ENCODE measurements at places on chromosomes 1 and 21.

GRCh38 chr1:56901716-56902115 is 47.1 kb downstream of the C8A start:
- DNase-seq: no peak

DNA sequence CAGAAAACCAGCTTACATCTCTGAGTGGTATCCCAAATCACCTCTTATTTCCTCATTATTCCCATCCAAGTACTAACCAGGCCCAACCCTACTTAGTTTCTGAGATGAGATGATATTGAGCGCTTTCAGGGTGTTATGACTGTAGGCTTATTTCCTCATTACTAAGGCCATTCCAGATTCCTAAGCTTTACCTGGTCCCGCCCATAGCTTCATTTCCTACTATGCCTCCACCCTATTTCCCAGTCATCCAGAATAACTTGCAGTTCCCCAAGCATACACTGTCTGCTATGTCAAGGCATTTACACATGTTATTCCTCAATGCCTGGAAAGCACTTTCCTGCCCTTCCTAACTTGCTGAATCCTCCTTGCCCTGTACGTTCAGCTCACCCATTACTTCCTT is 79.3 kb upstream of the SPAG17 start:
- DNase-seq: no peak

DNA sequence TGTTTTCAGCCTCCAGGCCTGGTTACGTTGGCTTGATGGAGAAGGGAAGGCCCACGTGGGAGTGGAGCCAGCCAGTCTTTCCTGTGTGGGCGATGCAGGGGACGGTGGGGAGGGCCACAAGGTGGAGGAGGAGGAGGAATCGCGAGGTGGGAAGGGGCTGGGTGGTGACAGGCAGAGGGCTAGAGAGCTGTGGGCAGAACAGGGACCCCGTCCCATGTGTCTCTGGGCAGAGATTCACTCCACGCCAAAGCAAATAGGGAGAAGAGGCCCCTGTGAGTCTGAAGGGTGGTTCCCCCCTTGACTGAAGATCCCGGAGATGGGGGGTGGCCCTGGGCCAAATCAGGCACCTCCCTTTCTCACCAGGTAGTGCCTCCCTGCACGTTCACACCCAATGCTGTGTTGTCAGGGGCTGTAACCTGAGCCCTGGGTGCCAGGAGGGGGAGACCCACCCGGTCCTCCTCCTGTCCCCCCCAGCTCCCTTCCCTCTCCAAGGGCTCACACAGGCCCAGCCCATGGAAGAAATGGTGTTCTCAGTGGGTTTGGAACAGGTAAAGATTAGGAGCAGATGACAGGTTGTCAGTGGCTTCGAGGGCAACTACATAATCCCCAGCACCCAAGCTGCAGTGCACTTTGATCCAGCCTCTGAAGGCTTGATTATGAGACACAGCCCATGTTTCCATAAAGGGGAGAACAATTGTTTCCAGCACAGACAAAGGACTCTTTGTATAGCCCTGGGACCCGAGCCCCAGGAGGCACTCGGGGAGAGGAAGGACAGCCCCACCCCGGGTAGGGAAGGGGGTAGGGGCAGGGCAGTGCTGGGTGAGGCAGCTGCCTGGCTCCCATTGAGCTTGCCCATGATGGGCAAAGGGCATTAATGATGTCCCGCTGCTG is 37.7 kb upstream of the GPR37L1 start:
- no peak for DNase-seq

- DNase-seq: no peak
Observed at GRCh38 chr1:31084782-31085569, 19.5 kb upstream of the PUM1 start.

DNA sequence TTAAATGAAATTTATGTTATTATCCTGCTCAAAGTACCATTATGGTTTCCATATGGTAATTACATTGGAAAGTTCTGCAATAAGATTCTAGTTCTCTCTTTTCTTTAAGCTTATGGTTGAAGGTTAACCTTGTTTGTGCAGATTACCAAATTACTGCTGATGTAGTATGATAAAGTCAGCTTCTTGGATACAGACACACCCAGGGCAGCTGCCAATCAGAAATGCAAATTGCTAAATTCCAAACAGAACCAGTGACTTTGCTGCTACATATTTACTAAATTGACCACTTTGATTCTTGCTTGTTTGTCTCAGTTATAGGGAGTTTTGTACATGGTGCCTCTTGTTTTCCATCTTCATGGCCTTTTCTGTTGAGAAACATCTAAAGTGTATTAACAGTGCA is 26.5 kb downstream of the GNAT2 start:
- no peak for DNase-seq

DNA sequence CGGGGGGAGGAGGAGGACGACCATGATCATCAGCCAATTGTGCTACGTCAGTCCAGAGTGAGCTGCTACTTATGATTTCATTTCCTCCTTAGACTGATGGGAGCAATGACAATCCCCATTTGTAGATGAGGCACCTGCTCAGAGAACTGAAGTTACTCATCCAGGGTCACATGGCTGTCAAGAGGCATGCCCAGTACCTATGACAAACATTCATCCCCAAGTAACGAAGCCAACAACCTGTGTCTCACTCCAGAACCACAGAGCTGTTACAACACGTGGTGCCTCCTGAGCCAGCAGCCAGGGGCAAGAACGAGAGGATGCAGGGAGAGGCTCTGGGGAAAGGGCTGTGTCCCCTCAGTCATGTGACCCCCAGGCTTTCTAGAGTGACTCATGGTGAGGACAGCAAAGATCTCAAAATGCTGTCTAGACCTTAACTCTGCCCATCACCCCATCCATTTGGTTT is 93.6 kb downstream of the SIM2 start:
- no peak for DNase-seq

DNA sequence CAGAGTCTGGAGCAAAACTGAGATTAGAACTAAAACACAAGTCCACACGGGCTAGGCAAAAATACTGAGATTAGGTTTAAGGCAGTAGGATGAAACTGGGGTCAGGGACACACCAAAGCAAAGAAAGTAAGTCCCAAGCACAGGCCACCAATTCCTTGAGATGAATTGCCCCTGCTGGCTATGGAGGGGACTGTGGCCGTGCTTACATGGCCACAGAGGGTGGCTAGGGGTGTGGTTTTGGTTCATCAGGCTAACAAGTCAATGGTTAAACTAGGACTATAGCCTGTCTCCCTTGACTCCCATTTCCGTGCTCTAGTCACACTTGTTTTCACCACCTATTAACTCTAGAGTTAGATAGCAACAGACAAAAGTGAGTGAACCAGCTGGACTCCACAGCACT is 394.8 kb downstream of the PBX1 start:
- no peak for DNase-seq

GRCh38 chr1:54580856-54581550 is 33.0 kb downstream of the ACOT11 start:
- DNase-seq: no peak

Data from natural killer cell treated with Interleukin-12 subunit alpha and Interleukin-12 subunit beta and Interleukin-15 and Interleukin-18, amount 100 ng/mL, for 72 hours (primary cell).